ENCODE measurements at places on chromosomes 5 and 9.
A peak's percentile ranks its signal among the peaks of the same experiment; 100 is the strongest.

DNA sequence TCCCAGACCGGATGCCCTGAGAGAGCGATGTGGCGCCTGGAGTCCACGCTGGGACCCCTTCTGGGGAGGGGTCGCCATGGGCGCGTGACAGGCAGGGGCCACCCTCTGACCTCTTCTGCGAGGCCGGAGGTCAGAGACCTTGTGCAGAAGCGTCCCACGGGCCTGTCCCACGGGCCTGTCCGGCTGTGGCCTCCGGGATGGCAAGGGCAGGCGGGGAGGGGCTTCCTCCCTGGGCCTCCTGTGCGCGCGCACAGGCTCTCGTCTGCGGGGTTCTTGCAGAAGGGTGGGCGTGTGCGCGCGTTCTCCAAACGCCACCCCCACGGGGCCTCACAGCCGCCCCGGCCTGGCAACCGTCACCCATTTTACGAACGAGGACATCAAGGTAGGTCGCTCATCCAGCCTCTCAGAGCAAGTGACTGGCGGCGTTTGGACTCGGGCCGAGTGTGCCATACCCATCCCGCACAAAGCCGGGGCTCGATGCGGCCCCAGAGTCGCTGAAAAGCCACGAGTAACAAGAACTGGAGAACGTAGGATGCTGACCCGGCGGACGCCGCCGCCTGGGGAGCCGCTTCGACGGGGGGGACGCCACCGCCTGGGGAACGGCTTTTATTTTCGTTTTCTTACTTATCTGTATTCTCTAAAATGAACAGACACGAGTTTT lies 897 bp downstream of the AHRR start:
- DNase-seq, result no peak

- DNase-seq, result no peak
Measured at GRCh38 chr9:115254287-115255180, 136.6 kb upstream of the TNC start.

GRCh38 chr5:137611794-137612435 lies 112.8 kb upstream of the SPOCK1 start:
- no peak for DNase-seq

- DNase-seq, result no peak
Measured at GRCh38 chr9:36903541-36904435, 130.3 kb downstream of the PAX5 start.

DNA sequence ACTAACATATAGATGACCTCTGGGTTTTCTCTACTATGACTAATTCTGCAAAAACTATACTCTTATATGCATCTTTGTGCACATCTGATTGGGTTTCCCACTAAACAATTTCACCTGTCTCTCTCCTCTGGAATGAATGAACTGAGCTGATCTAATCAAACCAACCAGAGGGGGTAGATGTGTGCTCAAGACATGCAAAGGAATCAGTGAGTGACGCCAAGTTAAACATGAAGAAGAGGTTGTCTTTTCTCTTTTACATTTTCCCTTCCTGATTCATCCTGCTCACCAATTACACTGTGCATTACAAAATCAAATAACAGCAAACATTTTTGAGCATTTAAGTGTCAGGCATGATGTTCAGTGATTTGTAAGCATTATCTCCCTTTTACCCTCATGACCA lies 29.6 kb upstream of the GRXCR2 start:
- DNase-seq, result no peak

DNA sequence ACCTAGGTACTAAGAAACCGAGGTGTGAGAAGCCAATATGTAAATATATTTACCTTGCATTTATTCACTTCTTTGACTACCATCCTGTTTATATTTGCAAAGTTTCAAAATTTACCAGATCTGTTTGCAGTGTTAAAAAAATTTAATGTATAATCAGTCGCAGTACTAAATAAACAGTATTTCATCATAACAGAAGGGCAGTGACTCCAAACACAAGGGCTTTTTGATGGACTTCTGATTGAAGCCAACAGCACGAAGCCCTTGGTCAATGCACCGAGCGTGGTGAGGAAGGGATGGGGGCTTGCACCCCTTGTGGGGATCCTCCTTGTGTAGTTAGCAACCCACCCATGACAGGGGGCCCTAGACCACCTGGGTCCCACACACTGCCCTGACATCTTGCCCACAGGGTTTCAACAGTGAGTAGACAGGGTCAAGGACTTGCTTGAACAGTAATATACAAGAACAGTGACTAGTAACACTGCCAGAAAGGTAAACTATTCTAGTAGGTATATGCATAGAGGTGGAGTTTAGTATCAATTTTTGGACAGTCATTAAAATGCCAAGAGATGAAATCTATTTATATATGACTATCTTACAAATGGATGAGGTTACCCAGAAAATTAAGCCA lies 52.6 kb upstream of the TBC1D9B start:
- DNase-seq, result no peak

GRCh38 chr9:5352637-5353248 lies 13.1 kb upstream of the RLN1 start:
- DNase-seq, result no peak

GRCh38 chr9:109903515-109904138 lies 123.6 kb downstream of the PALM2AKAP2 start:
- DNase-seq, result peak; percentile 56

GRCh38 chr5:56569566-56569965 lies 245.8 kb upstream of the MAP3K1 start:
- no peak for DNase-seq

- DNase-seq, result no peak
Measured at GRCh38 chr5:169422087-169422486, 121.1 kb upstream of the SLIT3 start.

DNA sequence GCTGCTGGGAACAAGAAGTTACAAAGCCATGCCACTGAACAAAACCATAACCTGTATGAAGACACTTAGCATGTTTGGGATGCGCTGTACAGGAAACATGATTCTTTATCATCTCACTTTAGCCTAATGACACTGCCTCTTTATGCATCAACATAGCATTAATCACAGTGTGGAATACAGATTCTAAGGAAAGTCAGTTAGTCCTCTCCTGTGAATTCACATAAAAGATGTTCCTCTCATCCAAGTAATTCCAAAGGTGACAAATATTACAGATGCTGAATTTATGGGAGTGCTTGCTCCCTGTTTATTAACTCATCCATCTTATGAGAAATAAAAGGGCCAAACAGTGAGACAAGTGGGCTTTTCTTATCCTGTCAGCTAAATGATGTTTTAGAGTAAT lies 1677.7 kb downstream of the EFNA5 start:
- no peak for DNase-seq

DNA sequence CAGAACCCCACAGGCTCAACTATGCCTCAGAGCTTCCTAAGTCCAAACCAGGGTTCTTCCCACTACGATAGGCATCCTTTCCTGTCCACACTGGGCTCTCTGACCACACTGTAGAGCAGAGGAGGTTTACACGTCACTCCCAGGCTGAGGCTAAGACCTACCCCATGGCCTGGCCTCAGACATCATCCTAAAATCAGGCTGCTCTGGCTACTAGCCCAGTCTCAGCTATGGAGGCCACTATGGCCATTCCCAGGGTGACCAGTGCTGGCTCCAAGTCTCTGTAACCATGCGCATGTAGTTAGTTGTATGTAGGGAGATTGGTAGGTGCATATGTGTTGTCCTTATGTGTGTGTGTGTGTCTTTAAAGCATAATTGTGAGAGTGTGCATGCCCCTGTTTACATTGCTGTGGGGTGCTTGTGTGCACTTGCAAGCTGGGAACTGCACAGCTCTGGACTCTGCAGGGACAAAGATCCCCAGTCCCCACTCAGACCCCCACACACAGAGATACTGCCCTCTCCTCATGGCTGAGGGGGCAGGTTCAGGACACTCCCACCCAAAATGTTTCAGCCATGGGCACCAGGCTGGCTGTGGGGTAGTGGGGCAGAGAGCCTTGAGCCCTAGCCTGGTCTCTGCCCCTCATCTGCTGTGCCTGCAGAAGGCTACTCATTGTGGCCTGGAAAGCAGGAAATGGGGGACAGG lies 12.3 kb downstream of the PDLIM4 start:
- DNase-seq, result no peak

- no peak for DNase-seq
Measured at GRCh38 chr5:88732862-88733261, 150.1 kb downstream of the MEF2C start.
